T-helper 17 cell (primary cell): ENCODE measurements at places on chromosomes 11 and 22.

DNA sequence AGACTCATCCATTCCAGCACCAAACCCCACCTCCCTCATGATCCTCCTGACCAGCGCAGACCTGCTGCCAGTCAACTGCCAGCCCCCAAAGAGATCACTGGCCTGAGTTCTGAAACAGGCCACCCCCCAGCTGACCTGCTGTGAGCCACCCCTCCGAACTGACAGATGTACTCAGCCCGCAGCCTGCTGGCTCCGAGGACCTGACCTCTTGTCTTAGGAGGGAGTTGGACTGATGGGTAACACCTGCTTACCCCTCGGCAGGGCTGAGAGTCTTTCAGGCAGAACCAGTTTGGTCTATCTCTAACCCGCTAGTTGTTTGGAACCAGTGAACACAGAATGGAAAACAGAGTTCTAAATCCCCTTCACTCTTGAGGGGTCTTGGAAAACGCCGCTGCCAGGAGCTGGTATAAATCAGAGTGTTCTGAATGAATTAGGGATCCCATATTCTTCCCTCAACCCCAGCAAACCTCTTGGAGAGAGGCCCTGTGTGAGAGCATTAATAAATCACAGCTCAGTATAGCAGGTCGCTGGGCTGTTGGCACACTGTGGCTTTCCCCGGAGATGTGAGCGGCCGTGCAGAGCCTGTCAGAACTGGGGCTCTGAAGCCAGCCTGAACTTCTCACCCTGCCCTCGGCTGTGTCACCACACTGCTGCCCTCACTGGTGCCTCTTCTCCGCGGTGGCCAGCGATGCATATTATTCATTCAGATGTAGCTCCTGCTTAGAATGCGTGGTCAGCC, 165.1 kb upstream of the NCAM1 start:
- DNase-seq, result no peak
- H3K4me1 ChIP-seq, result peaks cover 4% of the 10 kb centered on the region
- H3K27ac ChIP-seq, result no peak overlapping the region
- H3K27me3 ChIP-seq, result peaks cover 38% of the 10 kb centered on the region

GRCh38 chr11:70710601-70711000, 312.3 kb downstream of the CTTN start:
- H3K36me3 ChIP-seq, result no peaks in the 10 kb centered on the region
- H3K27me3 ChIP-seq, result peaks cover 57% of the 10 kb centered on the region
- H3K4me1 ChIP-seq, result peaks cover 4% of the 10 kb centered on the region

GRCh38 chr22:45963821-45964220, 13.1 kb downstream of the WNT7B start:
- H3K36me3 ChIP-seq, result peaks cover 2% of the 10 kb centered on the region
- H3K4me3 ChIP-seq, result no peak overlapping the region
- H3K4me1 ChIP-seq, result no peaks in the 10 kb centered on the region
- no peak overlapping the region for H3K27ac ChIP-seq
- H3K27me3 ChIP-seq, result peaks cover 23% of the 10 kb centered on the region

DNA sequence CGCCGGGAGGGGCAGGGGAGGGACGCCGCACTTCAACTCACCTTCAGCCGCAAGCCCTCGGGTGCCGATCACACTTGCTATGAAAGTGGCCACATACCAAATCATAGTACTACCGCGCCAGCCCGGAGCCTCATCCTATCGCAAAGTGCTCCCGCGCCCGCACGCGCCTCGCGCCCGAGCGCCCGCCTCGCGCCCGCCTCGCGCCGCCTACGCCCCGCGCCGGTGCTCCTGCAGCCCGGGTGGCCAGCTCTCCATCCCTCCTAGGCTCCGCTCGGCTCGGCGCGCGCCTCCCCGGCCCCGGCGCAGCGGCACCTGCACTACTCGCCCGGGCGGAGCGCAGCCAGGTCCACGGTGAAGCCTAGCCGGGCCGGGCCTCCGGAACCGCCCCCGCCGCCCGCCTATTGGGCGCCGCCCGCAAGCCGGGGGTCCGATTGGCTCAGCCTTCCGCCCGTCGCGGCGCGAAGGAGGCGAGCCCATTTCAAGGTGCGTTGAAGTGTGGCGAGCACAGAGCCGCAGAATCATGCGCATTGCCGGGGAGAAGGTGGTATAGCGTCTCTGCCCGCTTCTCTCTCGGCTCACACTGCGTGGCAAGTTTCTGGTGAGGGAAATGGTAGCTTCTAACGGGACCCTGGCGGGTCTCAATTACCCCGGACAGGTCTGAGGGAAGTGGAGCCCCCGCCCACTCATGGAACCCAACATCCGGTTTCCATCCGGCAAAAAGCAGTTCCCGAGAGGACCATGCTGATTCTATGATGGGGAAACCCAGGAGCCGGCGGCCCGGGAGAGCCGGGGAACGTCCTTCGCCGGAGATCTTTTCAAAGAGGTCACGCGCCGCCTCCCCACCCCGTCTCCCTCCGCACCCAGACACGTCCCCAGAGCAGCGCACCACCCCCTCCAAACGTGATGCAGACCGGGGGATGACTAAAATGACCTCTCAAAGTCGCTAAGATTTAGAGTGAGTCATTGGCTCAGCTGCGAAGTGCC, at the start of gene IGSF9B:
TSS of gene IGSF9B (minus strand) at position 319 of the 984 bp plus-strand sequence. CDS start at position 105, 214 bp downstream.
- peak within 1 kb of the TSS; percentile 90 for H3K4me3 ChIP-seq
- H3K27ac ChIP-seq, result peak within 1 kb of the TSS; percentile 78
- peak; percentile 92 for DNase-seq
- peaks cover 25% of the 10 kb centered on the region for H3K4me1 ChIP-seq

- no peak overlapping the region for H3K4me3 ChIP-seq
- no peak overlapping the region for H3K27ac ChIP-seq
- H3K27me3 ChIP-seq, result no peaks in the 10 kb centered on the region
- peaks cover 8% of the 10 kb centered on the region for H3K4me1 ChIP-seq
- DNase-seq, result no peak
Measured at GRCh38 chr22:46626911-46627805, 7.0 kb downstream of the GRAMD4 start.

DNA sequence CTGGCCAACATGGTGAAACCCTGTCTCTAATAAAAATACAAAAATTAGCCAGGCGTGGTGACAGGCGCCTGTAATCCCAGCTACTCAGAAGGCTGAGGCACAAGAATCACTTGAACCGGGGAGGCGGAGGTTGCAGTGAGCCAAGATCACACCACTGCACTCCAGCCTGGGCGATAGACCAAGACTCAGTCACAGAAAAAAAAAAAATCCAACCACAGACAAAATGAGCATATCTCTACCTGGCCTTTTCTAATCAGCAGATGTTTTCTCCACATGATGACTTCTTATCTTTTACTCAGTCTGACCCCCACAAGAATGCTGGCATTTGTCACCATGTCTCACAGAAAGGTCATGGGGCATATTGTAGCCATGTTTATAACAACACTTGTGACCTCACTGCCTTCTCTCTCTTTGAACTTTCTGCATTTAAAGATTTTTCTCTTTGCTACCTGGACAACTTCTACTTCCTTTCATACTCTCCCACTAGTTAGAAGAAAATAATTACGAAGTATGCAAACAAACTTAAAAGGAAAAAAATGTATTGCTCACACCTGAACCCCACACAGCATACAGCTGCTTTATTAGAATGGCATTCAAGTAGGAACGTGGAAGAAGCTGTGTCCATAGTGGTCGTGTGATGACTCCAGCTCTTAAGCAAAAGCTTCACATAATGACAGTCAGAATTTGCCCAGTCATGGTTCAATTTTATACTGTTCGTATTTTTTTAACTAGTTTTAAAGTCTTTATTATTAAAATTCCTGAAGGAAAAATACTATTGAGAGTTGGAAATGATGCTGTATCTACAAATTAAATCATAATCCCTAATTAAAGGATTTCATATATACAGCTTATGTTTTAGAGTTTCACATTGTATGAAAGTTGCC, 65.4 kb downstream of the ZC3H12C start:
- no peak overlapping the region for H3K27ac ChIP-seq
- DNase-seq, result no peak
- no peaks in the 10 kb centered on the region for H3K4me1 ChIP-seq
- no peak overlapping the region for H3K4me3 ChIP-seq
- H3K36me3 ChIP-seq, result no peaks in the 10 kb centered on the region

DNA sequence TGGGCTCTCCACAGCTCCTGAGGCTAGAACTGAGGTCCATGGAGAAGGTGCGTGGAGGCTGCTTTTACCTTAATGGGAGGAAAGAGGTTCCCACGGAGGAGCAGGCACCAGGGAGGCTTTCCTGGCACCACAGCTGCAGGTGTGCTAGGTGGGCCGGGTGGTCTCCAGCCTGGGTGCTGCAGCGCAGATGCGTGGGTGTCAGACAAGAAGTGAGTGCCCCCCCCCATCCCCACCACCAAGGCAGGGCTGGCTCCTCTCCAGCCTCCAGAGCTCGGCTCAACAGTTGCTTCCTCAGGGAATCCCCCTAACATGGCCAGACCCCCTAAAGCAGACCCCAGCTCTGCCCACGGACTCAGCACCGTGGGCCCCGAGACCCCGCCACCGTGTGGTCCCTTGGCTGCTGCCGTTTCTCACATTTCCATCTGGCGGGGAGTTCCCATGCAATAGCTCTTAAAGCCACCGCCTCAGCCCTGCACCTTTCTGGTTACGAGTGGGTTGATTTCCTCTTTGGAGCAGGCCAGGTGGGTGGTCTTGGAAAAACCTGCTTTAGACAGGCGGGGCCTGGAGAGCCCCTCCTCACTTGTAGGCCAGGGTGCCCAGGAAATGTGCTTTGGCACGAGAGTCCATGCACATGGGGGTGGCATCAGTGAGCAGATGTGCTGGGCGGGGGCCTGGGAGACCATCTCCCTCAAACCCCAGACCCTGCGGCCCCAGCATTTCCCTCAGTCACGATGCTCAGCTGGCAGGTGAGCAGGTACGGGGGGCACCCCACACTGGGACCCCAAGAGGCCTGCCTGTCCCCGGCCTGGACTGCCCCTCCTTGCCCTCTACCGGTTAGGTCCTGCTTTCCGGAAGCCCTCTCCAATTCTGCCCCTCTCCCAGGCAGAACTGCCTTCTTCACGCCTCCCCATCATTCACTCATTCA, 93.7 kb downstream of the ARHGAP8 start:
- peaks cover 9% of the 10 kb centered on the region for H3K27me3 ChIP-seq
- H3K36me3 ChIP-seq, result no peaks in the 10 kb centered on the region
- no peak overlapping the region for H3K4me3 ChIP-seq
- DNase-seq, result no peak
- H3K4me1 ChIP-seq, result no peaks in the 10 kb centered on the region

DNA sequence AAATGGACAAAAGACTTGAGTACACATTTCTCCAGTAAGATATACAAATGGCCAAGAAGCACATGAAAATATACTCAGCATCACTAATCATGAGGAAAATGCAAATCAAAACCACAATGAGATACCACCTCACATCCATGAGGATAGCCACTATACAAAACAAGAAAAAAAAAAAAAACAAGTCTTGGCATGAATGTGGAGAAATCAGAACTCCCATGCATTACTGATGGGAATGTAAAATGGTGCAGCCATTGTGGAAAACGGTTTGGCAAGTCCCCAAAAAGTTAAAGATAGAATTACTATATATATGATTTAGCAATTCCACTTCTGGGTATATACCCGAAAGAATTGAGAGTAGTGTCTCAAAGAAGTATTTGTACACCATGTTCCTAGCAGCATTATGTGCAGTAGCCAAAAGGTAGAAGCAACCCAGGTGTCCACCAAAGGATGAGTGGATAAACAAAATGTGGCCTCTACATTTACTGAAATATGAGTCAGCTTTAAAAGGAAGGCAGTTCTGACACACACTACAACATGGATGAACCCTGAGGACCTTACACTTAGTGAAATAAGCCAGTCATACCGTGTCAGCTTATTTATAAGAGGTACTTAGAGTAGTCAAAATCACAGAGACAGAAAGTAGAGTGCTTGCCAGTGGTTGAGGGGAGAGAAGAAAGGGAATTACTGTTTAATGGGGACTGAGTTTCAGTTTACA, 146.3 kb downstream of the WNT7B start:
- H3K27ac ChIP-seq, result no peak overlapping the region
- no peaks in the 10 kb centered on the region for H3K27me3 ChIP-seq
- DNase-seq, result no peak
- H3K4me1 ChIP-seq, result peaks cover 4% of the 10 kb centered on the region
- peaks cover 16% of the 10 kb centered on the region for H3K36me3 ChIP-seq

- H3K27ac ChIP-seq, result no peak overlapping the region
- H3K4me3 ChIP-seq, result no peak overlapping the region
- no peak for DNase-seq
- H3K4me1 ChIP-seq, result no peaks in the 10 kb centered on the region
- no peaks in the 10 kb centered on the region for H3K27me3 ChIP-seq
- peaks cover 3% of the 10 kb centered on the region for H3K36me3 ChIP-seq
Measured at GRCh38 chr22:44127356-44127755, 53.4 kb upstream of the PARVG start.
